Activated T-helper 17 cell treated with anti-CD3 and anti-CD28 coated beads, Interleukin-2, amount 50 U/mL, for 72 hours (primary cell): ENCODE measurements at places on chromosomes 6 and 20.

DNA sequence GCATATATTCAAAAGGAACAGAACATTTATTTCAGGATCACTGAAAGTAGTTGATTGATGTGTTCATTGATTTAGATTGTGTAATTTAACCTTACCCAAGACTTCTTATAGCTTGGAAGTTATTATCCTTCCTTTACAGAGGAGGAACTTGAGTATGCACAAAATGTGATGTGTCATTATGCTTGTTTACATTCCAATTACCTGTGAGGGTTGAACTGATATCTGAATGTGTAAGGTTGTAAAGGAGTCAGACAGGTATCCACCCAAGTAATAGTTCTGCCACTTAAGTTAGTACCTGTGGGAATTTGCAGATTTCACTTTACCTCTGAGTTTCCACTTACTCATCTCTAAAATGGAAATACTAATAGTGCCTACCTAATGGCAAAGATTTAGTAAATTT, 668.2 kb downstream of the DOK5 start:
- no peak for ATAC-seq

- ATAC-seq, result no peak
These were observed 44.7 kb upstream of the ZFP64 start for GRCh38 chr20:52236292-52236691.

- no peak for ATAC-seq
These were observed 271.2 kb upstream of the THEMIS start for GRCh38 chr6:128172081-128172480.

- no peak for ATAC-seq
These were observed 2.9 kb downstream of the FRK start for GRCh38 chr6:116057766-116058165.

- no peak for ATAC-seq
These were observed 4.6 kb downstream of the NSFL1C start for GRCh38 chr20:1462001-1462400.

DNA sequence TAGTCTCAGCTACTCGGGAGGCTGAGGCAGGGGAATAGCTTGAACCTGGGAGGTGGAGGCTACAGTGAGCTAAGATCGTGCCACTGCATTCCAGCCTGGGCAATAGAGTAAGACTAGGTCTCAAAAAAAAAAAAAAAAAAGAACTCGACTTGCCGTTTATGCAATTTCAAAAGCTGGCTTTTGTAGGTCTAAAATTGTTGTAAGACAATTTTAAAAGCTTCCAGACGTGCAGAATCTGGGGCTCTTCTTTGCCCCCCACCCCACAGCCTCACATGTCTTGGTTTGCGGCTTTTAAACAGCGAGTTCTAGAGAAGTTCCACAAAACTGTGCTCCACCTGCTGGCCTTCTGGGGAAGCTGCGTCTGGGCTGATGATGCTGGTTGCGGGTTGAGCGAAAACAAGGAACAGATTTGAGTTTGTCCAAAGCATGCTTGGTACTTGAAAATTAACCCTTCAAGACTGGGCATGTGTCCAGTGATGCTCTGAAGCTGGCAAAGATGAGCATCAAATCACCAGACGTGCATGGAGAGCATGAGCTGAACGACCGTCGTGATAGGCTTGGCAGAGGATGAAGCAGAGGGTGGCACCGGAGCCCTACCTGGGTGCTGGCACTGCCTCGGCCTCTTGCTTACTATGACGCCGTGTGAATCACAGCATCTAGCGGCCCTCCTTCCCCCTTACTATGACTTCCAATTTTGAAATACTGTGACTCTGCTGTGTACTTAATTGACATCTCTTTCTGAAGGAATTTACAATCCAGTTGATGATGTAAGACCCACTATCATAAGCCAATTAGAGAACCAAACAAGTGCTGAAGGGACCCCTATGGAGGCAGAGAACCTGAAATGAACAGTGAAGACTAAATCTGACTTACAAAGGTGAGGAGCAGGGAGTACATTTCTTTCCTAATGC, 171.4 kb downstream of the GMPR start:
- peak; percentile 35 for ATAC-seq

GRCh38 chr6:166904101-166904746, 52.1 kb downstream of the RNASET2 start:
- ATAC-seq, result no peak
